ENCODE measurements at places on chromosomes 12 and 14.

DNA sequence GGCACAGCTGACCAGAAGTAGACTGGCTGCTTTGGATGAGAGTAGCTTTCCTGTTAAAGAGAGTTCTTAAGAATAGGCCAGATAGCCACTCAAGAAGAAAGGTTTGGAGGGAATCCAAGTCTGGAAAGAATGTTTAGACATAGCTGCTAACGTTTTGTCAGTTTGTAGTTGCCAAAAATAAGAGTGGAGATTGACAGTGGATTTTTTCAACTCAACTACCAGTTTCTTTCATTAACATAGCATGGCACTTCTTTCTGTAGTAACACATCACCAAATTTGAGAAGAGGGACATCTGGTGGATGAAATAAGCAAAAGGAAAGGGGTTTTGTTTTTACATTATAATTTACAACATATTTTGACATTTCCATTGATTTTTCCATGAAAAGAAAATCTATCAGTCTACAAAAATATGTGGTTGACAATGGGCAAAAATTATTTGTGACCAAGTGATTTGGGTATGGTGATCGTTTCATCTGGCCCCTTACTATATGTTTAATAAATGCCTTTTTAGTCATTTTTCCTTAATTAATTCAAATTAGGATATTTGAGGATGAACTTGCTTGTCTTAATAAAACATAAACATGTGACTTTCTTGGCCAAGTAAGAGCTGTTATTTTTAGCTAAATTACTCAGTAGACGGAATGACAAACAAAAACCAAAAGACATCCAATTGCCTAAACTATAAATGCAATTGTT, 71.1 kb downstream of the PTPRR start:
- DNase-seq: no peak

DNA sequence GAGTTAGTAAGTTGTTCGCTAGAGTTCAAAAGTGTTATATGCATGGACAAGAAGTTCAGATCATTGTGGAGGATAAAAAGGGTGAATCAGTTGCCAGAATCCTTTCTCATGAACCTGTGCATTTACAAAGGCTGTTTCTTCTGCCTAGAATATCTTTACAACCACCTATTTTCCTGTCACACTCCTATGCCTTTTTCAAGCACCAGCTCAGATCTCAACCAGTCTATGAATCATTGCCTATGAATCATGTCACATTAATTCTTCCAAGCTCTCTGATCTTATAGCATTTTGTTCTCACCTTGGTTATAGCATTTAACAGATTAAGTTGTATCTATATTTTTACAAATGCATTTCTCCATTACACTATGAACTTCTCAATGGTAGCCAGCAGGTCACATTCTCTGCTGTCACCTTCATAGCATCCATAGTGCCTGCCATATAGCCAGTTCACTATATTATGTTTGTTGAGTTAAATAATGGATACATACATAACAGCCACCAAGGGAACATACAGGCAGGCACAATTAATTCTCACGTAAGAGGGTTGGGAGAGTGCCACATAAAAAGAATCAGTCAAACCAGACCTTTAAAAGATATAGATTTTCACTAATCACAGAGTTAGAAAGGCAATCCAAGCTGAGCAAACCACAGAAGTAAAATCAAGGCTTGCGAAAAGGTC, 573.0 kb downstream of the FOXG1 start:
- no peak for DNase-seq

DNA sequence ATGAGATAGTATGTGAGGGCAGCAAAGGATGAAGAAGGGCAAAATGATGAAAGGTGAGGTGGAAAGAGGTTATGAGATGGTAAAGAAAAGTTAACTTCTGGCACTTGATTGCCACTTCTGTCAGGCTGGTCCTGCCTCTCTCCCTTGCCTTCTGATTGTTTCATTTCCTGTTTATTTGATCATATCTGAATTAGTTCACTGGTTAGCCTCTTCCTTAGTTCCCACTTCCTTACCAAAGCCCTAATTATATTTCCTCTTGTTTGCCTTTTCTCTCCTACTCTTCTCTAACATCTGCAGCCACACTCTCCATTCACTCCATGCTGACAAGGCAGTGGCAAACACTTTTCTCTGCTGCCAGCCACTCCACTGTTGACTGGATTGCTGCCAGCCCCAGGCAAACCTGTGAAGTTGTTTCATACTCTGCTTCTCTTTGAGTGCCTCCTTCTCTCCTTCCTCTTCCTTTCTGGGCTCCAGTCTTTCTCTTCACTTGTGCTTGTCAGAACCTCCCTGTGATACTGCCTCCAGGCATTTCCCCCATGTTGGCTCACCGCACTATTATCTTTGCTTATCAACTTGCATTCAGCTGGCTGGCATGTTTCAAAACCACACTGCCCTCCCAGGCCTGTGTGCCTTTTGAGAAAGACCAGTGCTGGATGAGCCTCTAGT, 8.1 kb downstream of the PNP start:
- DNase-seq: no peak

DNA sequence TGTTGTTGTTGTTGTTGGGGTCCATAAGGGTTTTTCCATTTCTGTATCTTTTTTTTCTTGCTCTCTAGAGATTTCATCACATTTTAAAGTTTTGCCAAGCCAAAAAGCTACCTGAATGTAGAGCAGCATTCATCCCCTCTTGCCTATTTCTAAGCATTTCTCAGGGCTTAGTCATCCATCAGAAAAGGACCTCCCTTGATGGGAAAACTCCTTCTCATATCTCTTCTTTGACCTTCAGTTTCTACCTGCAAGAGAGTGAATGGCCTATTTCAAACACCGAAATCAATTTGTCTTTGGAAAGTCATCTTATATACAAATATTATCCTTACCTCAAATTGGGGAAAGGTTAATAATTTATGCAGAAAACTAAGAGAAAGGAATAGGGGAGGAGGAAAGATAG, 4.5 kb downstream of the MYBPC1 start:
- DNase-seq: no peak

DNA sequence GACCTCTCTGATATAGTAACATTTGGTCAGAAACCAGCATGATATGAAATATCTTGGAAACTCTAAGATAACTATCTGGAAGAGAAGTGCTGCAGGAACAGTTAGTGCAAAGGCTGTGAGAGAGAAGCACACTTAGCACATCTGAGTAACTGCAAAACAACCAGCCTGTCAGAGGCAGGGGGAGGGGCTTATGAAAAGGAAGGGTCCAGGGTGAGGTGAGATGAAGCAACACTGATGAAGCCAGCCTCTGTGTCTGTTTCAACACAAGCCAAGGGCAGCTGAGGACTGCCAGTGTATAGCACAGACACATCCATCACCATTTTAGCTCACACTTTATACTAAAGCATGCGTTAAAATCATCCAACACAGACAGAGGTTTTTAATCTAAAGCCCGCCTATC, 37.4 kb upstream of the OVCH1 start:
- no peak for DNase-seq

- no peak for DNase-seq
Observed at GRCh38 chr14:32635061-32635719, 303.5 kb upstream of the NPAS3 start.

GRCh38 chr14:73166399-73166798, 30.1 kb downstream of the PSEN1 start:
- DNase-seq: no peak

DNA sequence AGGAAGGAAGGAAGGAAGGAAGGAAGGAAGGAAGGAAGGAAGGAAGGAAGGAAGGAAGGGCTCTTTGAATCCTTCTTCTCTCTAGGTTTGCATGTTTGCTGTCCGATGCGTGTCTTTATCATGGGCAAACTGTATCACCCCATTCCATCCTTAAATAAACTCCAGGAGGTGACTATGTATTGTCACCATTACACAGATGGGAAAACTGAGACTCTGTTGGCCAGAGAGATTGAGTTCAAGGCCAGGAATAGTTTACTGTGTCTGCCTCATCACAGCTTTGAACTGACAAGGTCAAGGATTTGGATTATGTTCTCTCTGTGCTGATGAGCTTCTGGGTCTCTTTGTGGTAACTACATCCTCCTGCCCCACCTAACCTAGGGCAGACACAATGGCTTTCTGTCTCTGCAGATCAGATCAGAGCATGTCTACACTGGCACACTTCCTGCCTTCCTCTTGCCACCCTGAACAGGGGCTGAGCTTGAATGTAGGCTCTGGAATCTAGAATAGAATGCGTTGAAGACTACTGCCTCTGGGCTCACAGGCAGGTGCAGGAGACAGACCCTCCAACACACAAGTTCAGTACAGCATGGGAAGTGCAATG, 78.9 kb upstream of the MAP1LC3B2 start:
- no peak for DNase-seq

DNA sequence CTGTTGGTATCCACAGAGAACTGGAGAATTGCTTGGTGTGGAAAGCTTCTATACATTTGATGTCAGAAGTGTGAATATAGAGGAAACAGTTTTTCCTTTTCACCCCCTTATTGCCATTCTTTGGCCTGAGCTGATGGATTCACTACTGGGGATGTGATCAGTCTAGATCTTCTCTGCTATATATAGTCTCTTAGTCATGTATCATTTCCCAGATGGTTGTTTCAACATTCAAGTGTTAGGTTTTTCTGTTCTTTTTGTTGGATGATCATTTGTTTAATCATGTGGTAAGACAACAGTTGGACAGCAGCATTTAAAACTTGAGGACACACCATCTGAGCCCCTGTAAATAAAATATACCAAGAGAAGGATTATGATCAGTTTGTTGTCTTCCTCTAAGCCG, 29.6 kb downstream of the TMX1 start:
- DNase-seq: no peak

- DNase-seq: no peak
Observed at GRCh38 chr12:39912211-39912980, 193.5 kb downstream of the SLC2A13 start.

DNA sequence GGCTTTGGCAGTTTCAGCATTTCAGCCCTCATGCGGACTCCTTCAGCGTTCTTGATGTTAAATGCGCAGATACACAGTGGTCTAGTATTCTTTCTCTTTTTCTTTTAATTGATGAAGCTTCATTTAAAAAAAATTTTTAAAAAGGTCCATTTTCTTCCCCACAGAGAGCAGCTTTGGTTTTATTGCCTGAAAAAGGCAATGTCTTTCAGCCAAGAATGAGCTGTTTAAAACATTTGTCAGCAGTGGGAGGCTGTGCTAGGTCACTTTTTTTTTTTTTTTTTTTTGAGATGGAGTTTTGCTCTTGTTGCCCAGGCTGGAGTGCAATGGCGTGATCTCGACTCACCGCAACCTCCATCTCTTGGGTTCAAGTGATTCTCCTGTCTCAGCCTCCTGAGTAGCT, 13.5 kb downstream of the KMT5A start:
- DNase-seq: no peak

DNA sequence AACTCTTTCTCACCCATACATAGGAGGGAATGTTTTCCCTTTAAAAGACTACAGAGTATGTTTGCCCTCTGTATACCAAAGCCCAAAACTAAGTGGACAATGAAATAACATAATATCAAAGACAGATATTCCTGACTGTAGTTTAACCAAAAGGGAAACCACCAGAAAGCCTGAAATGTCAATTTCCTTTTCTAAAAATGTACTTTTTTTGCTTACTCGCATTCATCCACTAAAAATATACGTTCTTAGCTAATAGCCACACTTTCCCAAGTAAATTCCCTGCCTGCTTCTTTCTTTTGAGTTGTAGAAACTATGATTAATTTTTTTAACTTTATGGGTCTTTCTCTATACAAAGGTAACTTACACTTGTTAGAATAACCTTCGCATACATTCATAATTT, 280.2 kb downstream of the PDZRN4 start:
- DNase-seq: no peak

DNA sequence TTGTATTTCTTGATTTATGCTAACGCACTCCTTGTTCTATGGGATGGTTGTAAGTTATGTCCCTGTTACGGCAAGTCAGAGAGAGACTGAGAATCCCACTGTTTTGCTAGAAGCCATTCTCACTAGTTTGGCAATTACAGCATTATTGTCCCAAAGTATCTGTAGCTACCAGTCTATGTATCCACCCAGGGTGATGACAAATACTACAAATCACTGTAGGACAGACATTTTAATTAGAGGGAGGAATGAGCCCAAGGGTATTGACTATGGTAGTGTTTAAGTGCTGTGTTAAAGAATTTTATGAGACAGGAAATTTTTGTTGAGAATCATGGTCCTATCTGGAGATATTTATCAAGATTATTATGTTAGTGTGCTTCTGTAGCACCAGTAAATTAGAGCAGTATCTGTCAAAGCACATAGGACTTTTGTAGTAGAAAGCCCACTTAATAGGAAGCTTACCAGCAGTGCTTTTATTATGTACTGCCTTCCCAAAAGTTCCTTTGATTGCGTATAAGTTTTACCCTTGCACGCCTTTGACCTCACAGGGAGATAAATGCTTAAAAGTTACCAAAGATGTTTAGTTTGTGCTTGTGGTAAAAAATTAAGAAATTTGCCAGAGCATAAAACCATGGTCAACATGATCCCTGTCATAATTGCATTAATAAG, 10.7 kb downstream of the PRKCH start:
- DNase-seq: no peak

- no peak for DNase-seq
Observed at GRCh38 chr12:74066476-74066875, 471.2 kb upstream of the ATXN7L3B start.

DNA sequence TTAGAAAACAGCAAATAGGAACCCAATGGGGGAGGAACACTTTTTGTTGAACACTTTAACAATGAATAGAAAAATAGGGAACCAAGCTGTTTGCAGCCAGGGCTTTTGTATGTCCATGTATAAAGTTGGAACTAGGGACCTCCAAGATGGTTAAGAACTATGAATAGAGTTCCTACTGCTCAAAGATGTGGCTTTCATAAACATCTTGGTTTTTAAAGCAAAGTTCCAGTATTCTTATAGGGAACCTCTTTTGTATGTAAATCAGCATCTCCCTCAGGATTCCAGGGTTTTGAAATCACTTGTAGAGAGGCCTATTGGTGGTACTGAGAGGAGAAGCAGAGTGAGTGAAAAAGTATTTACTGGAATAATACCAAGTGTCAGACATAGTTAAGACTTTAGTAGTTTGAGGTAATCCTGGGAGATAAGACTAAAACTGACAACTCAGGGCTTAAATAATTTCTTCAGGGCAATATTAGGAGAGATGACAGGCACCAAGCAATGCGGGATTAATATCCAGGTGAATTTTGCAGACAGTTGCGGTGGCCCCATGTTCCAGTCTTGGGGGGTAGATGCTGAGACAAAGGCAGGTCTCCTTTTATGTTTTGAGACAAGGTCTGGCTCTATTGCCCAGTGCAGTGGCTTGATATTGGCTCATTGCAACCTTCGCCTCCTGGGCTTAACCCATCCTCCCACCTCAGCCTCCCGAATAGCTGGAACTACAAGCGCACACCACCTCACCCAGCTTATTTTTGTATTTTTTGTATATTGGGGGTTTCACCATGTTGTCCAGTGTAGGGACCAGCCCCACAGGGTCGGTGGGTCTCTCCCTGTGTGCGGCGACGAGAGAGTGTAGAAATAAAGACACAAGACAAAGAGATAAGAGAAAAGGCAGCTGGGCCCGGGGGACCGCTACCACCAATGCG, 10.4 kb upstream of the EID3 start:
- DNase-seq: no peak

DNA sequence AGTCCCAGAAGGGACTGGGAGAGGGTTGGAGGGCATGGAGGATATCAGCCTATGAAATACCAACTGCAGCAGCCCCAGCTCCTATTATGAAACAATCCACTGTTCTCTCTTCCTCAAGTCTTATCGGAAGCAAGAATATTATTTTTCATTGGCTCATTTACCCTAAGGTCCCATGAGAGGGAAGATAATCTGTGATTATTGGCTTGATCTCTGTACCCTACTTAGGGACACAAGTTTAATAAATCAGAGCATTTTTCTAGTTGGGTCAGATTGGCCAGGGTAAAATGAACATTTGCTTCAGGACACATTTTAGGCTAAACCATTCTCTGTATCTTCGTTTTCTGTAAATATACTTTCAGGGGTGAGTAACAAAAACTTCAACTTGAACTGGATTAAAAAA, 43.1 kb upstream of the GNG2 start:
- DNase-seq: no peak

GRCh38 chr12:99522456-99522855, 125.1 kb upstream of the GARIN6 start:
- DNase-seq: no peak

Data from stimulated activated CD4-positive, alpha-beta T cell treated with anti-CD3 and anti-CD28 coated beads, Interleukin-1b, Interleukin-23, amount 100 ng/mL, for 48 hours (primary cell).